ENCODE measurements at places on chromosomes 5 and 9. TPM values are rescaled to one million over a fixed set of nuclear protein-coding genes. Genes with fewer than 3 reads are reported as not detected.

The TAF1L gene
- total RNA-seq: not detected

The STING1 gene
- 67.4 TPM for total RNA-seq

The ZFR gene
- 46.3 TPM for total RNA-seq

DNA sequence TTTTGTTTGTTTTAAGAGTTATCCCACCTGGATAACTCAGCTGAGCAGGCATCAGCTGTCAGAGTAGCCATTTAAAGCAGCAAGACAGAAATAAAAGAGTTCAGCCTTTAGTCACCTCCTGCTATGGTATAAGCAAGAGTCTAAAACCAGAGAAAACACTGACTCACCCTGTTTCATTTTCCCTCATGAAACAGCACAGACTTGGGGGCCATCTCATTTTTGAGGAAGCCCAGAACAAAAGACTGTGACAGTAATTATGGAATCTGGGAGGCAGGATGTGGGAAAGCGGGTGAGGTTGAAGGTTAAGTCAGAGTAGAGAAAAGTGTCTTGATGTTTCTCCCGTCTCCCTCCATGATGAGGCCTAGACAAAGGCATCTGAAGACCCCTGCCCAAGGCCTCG lies 90.2 kb upstream of the FAM174A start:
- no peaks in the 10 kb centered on the region for H3K4me1 ChIP-seq
- no peaks in the 10 kb centered on the region for H3K36me3 ChIP-seq
- no peaks in the 10 kb centered on the region for H3K27me3 ChIP-seq

DNA sequence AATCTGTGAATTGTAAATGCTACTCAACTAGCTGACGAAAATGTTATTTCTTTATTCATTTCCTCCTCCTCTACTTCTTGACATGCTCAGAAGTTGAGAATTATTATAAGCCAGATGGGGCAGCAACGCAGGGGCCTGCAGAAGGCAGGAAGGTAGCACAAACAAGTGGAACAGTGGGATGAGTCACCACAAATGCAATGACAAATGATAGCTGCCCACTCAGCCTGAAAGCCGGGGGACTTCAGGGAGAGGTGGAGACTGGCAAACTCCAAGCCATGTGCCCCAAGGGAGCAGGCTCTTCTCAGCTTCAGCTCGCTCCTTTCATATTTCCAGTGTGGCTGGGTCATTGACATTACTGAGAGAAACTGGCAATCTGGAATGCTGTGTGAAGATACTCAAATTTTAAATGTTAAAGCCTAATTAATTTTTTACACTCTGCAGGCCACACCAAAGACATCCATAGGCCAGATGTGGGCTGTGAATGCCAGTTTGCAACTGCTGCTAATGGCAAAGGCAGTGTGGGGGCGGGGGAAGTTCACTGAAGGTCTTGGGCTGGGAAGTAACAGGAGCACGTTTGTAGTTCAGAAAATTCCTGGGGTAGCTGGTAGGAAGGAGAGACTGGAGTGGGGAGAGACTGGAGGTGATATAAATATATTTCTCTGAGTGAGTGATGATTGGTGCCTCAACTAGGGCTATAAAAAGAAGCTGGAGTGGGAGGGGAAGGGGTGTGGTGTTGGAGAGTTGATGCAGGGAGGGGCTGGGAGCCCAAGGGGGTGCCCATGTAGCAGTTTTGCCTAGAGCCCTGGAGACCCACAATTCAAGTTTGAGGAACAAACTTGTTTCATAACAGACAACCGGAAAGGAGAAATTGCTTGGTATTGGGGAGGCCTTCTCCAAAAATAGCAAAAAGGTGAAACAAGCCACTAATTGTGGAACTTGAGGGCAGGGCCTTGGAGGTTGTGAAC lies 20.8 kb upstream of the ADRB2 start:
- no peak overlapping the region for H3K4me3 ChIP-seq
- peaks cover 7% of the 10 kb centered on the region for H3K27me3 ChIP-seq
- H3K36me3 ChIP-seq: no peaks in the 10 kb centered on the region
- no peak overlapping the region for H3K27ac ChIP-seq
- peaks cover 38% of the 10 kb centered on the region for H3K4me1 ChIP-seq

- DNase-seq: no peak
- H3K4me1 ChIP-seq: no peaks in the 10 kb centered on the region
- H3K4me3 ChIP-seq: no peak overlapping the region
- H3K27ac ChIP-seq: no peak overlapping the region
Measured at GRCh38 chr5:158303275-158303674, 444.3 kb upstream of the CLINT1 start.

DNA sequence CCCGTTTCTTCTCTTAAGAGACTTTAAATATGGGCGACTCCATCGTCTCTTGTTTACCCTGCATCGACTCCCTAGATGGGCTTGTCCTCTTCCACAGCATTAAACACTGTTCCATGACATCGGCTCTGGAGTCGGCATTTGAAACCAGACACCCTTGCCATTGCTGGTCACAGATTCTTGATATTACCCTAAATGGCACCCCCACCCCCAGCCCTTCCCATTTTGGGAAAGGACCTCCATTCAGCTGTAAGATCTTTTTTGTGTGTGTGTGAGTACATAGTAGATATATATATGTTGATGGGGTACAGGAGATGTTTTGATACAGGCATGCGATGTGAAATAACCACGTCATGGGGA lies 51.1 kb upstream of the SH3PXD2B start:
- no peak overlapping the region for H3K4me3 ChIP-seq
- H3K27ac ChIP-seq: no peak overlapping the region
- DNase-seq: peak; percentile 10

DNA sequence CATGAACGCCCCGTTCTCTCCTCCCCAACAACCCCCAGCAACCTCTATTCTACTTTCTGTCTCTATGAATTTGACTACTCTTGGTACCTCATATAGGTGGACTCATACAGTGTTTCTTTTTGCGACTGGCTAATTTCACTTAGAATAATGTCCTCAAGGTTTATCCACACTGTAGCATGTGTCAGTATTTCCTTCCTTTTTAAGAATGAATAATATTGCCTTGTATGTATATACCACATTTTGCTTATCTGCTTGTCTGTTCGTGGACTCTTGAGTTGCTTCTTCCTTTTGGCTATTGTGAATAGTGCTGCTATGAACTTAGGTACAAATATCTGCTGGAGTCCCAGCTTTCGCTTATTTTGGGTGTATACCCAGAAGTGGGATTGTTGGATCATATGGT lies 42.7 kb downstream of the IQGAP2 start:
- H3K4me3 ChIP-seq: no peak overlapping the region
- peaks cover 41% of the 10 kb centered on the region for H3K36me3 ChIP-seq
- peaks cover 17% of the 10 kb centered on the region for H3K4me1 ChIP-seq

DNA sequence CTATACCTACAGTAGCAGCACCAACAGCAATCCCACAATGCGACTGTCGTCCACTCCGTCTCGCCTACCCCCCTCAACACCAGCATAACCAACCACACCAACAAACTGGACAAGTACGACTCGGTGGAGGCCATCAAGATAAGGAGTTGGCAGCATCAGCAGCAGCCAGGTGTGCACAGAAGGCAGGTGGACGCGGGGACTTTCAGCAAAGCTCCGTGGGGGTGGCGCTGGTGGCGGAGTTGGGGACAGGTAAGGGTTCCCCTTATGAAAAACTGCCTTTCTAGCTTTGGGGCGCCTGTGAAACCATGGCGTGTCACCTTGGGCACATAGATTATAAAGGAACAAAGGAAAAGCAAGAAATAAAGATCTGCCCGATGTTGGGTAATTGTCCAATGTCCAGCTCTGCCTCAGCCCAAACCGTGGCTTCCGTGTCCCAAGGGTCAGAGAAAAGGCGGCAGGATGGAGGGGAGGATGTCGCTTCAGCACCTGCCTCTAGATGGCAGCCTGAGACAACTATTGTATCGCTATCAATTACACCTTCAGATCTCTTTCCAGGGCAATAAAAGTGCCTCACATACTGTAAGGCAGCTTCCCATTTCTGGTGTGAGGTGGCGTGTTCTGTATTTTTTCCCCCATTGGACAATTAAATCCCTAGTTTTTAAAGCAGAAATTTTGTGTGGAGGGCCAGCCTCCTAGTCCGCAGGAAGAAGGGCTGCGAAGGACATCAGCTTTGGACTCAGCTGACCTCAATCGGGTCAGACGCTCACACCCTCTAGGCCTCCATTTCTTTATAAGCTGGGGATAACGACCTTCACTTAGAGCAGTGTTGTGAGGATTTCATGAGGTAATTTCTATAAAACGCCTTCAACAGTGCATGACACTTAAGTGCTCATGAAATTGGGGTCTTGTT lies 58.8 kb downstream of the MTRR start:
- H3K27ac ChIP-seq: no peak overlapping the region
- H3K27me3 ChIP-seq: peaks cover 4% of the 10 kb centered on the region

- H3K27me3 ChIP-seq: no peaks in the 10 kb centered on the region
- H3K4me3 ChIP-seq: no peak overlapping the region
- H3K36me3 ChIP-seq: no peaks in the 10 kb centered on the region
- no peak overlapping the region for H3K27ac ChIP-seq
- no peaks in the 10 kb centered on the region for H3K4me1 ChIP-seq
Measured at GRCh38 chr9:117672369-117672768, 31.8 kb upstream of the TLR4 start.

- no peak for DNase-seq
- no peaks in the 10 kb centered on the region for H3K36me3 ChIP-seq
- no peak overlapping the region for H3K4me3 ChIP-seq
Measured at GRCh38 chr9:13513716-13514444, 234.4 kb upstream of the MPDZ start.

GRCh38 chr5:54785729-54786591 lies 199.4 kb downstream of the ESM1 start:
- H3K27ac ChIP-seq: no peak overlapping the region
- no peak overlapping the region for H3K4me3 ChIP-seq
- no peaks in the 10 kb centered on the region for H3K36me3 ChIP-seq
- H3K4me1 ChIP-seq: no peaks in the 10 kb centered on the region
- H3K27me3 ChIP-seq: peaks cover 13% of the 10 kb centered on the region

- no peak for DNase-seq
- H3K27ac ChIP-seq: no peak overlapping the region
- no peaks in the 10 kb centered on the region for H3K27me3 ChIP-seq
- H3K4me3 ChIP-seq: no peak overlapping the region
- peaks cover 7% of the 10 kb centered on the region for H3K36me3 ChIP-seq
Measured at GRCh38 chr5:35741971-35742370, 114.7 kb upstream of the IL7R start.

DNA sequence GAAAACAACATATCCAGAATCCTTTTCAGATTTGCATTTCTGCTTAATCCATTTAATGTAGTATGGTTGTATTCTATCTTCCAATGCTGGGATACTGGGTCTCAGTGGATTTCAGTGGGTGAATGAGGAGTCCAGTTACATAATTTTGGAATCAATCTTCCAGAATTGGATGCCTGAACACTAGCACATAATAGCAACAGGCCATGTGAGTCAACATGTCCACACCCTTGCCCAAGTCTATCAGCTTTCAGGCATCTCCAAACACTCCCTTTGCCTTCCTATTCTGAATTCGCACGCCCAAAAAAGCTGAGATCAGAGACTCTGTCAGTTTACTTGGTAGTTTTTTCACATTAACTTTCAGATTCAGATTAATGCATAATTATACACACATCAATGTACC lies 202.6 kb downstream of the TSSK1B start:
- H3K27me3 ChIP-seq: peaks cover 3% of the 10 kb centered on the region
- H3K4me1 ChIP-seq: no peaks in the 10 kb centered on the region
- H3K36me3 ChIP-seq: no peaks in the 10 kb centered on the region
- DNase-seq: no peak

DNA sequence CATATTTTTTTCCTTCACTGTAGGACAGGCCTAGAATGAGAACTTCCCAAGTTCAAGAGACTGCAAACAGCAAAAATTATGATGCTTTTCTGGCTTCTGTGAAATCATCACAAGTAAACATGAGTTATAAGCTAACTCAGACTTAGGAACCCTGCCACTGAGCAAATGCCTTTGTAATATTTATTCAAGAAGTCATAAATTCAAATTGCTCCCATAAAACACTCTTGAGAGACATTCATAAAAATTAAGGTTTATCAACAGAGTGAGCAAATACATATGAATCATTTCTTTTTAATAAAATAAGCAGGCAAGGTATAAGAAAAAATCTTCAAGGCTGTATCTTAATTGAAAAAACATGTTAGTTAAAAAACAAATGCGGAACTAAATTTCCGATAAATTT lies 124.2 kb downstream of the GNA14 start:
- no peaks in the 10 kb centered on the region for H3K36me3 ChIP-seq
- H3K4me3 ChIP-seq: no peak overlapping the region
- no peak for DNase-seq
- H3K4me1 ChIP-seq: no peaks in the 10 kb centered on the region

GRCh38 chr9:113474360-113475028 lies 11.0 kb downstream of the RGS3 start:
- DNase-seq: peak; percentile 12
- H3K4me3 ChIP-seq: no peak overlapping the region
- H3K27me3 ChIP-seq: peaks cover 7% of the 10 kb centered on the region
- no peak overlapping the region for H3K27ac ChIP-seq
- no peaks in the 10 kb centered on the region for H3K36me3 ChIP-seq
- H3K4me1 ChIP-seq: peaks cover 18% of the 10 kb centered on the region

DNA sequence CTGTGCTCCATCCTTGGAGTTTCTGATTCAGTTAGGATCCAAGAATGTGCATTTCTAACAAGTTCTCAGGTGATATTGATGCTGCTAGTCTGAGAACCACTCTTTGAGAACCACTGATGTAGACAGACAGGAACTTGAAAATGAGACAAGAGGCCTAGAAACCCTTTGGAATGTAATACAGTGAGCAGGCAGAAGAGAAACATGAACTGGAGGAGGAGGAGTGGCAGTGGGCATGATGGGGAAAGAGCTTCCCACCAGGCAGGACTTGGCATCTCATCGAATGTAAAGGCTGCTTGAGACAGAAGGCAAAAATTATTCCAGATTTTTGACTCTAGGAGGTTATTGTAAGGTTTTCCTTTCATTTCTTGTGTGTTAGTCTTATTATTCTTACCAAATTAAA lies 295.8 kb upstream of the SGCD start:
- H3K4me3 ChIP-seq: no peak overlapping the region
- H3K4me1 ChIP-seq: no peaks in the 10 kb centered on the region
- no peaks in the 10 kb centered on the region for H3K36me3 ChIP-seq
- no peak overlapping the region for H3K27ac ChIP-seq
- H3K27me3 ChIP-seq: no peaks in the 10 kb centered on the region

DNA sequence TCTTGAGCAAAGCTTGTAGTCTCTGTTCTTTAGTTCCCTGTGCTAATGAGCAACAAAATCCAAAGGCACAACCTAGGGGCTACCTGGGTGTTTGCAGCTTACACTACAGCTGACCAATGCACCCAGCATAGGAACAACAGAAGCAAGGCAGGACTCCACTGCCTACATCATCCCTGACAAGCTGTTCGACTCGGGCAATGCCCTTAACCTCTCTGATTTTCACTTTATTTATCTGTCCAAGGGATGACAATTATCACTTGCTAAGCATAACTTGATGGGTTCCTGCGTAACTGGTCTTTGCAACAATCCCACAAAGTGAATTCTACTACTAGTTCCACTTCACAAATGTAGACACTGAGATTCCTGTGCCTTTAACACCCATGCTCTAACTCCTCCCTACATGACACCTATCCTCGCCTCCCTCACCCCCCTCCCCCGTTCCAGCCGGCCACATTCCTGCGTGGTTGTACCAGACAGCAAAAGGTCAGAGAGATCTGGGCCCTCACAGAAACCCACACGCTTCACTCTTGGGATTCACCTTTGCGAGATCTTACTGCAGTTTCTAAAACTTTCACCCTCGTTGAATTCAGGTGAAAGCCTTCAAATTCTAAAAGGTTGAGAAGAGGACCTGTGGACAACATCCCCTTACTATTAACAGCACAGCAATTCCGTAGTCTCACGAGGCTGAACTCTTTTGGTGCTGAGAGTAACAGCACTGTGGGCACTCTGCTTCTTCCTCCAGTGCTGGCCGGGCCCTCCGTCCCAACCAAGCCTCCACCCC lies 995 bp downstream of the IPPK start:
- peaks cover 24% of the 10 kb centered on the region for H3K36me3 ChIP-seq
- no peaks in the 10 kb centered on the region for H3K27me3 ChIP-seq
- DNase-seq: peak; percentile 57
- peaks cover 53% of the 10 kb centered on the region for H3K4me1 ChIP-seq
- peak overlapping the region; percentile 96 for H3K27ac ChIP-seq
- H3K4me3 ChIP-seq: peak overlapping the region; percentile 96
